Fibroblast of the aortic adventitia (primary cell): ENCODE measurements at places on chromosomes 16 and 17. TPM values are rescaled to one million over a fixed set of nuclear protein-coding genes. Genes with fewer than 3 reads are reported as not detected.

CA4 gene
- total RNA-seq = not detected in 2 replicates

ATP1B2 gene
- total RNA-seq = not detected in 2 replicates

WNT9B gene
- 0.09 TPM in 1 of 2 replicates, not detected in the other for total RNA-seq

FAM171A2 gene
- 3.1 and 18.5 TPM in 2 replicates for total RNA-seq

TBC1D3I gene
- total RNA-seq = 0.09 TPM in 1 of 2 replicates, not detected in the other

ZNF19 gene
- total RNA-seq = 3.5 and 14.7 TPM in 2 replicates

PLEKHG4 gene
- 13.3 and 24.3 TPM in 2 replicates for total RNA-seq

SLC16A11 gene
- total RNA-seq = 0.27 and 2.4 TPM in 2 replicates
